Spleen (tissue), 13 donors: ENCODE measurements at places on chromosomes 4 and X. TPM values are rescaled to one million over a fixed set of nuclear protein-coding genes. Genes with fewer than 3 reads are reported as not detected.

The AKAP14 gene
- polyA plus RNA-seq, result not detected

GRCh38 chrX:53526999-53527398 is 92.8 kb upstream of the HSD17B10 start:
- no peak overlapping the region for H3K27ac ChIP-seq
- H3K36me3 ChIP-seq, result no peaks in the 10 kb centered on the region
- no peaks in the 10 kb centered on the region for H3K4me1 ChIP-seq

DNA sequence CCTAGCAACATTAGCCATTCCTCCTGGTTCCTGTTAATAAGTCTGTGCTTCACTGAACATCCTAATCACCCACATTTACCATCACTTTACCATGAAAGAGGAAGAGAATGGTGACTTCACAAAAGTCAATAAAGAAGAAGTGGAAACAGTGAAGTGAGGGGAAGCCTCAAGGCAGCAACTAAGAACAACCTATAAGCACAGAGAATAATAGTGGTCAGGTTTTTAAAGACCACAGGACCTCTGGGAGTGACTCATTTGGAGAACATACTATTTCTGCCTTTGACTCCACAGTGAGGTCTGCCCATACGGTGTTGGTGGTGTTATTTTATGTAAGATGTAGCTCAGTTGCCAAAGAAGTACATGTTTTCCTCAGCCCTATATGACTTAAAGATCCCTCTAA is 86.0 kb upstream of the TET2 start:
- DNase-seq, result no peak
- no peak overlapping the region for H3K4me3 ChIP-seq
- no peaks in the 10 kb centered on the region for H3K27me3 ChIP-seq
- H3K27ac ChIP-seq, result peak overlapping the region; percentile 72
- H3K36me3 ChIP-seq, result no peaks in the 10 kb centered on the region

DNA sequence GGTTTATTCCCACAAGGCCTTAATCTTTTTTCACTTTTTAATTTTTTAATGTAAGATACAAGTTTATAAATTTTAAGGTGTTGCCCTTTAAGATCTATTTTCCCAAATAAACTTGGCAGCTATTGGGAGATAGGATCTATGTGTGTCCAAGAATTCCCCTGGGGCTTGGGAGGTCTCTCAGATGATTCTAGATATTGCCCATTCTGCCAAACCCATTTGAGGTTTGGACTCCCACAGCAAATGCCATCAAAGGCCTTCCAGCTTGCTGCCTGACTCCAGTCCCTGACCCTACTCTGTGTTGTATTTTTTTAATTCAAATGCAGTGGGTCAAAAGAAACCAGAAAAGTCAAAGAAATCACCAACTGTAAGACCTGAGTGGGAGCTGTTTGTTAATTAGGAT is 120.0 kb upstream of the CHRDL1 start:
- H3K27ac ChIP-seq, result no peak overlapping the region
- H3K4me3 ChIP-seq, result no peak overlapping the region
- no peaks in the 10 kb centered on the region for H3K4me1 ChIP-seq
- H3K27me3 ChIP-seq, result no peaks in the 10 kb centered on the region
- H3K36me3 ChIP-seq, result no peaks in the 10 kb centered on the region
